H9 (cell line): ENCODE measurements at places on chromosomes 7 and 10.
A peak's percentile ranks its signal among the peaks of the same experiment; 100 is the strongest.

DNA sequence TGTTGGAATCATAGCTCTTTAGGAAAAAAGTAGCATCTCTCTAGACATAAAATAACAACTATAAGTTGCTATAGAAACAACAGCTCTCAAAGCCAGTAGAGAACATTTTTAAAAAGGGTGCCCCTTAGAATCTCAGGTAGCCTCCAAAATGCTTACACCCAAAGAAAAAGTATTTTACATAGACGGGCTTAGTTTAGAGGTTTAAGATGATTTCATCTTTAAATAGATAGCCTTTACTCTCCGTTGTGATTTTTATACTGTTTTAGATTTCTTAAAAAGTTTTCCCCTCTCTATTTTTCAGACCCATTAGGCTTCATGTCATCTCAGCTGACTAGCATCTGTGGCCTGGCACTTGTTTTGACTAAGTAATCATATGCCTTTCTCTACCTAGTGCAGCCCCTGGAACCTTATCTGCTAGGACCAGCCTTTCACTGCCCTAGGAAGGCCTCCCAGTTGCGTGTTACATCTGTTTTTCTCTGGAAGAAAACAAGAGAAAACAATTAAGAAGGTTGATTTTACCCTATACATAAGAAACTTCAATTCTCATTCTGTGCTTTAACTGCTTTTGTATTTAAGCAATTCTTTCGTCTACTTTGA is 6.9 kb upstream of the BPGM start:
- no peaks in the 10 kb centered on the region for H3K4me1 ChIP-seq
- H3K36me3 ChIP-seq: no peaks in the 10 kb centered on the region
- no peak overlapping the region for H3K4me3 ChIP-seq
- H3K27me3 ChIP-seq: no peaks in the 10 kb centered on the region

DNA sequence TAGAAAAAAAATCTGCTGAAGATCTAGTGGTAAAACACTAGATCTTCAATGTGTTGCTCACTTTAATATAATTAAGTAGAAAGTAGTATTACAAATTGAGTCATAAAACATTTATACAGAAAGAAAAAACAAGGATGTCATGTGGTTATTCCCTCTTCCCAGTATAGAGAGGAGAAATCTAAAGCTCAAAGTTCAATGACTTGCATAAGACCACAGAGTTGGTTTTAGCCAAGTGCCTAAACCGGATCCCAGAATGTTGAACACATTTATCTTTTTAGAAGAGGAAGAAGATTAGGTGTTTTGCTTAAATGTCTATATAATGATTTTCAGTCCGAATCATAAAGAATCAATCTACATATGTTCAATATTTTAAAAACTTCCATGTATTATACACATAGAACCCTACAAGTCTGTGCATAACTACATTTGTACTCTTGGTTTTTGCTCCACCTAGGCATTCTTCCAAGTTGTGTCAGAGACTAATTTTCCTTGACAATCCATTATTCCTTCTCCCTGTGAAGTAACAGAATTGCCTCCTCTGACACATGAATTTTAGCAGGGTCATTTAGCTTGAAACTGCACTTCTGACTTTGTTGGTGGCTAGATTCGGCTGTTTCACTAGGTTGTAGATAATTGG is 389.2 kb downstream of the MAGI2 start:
- no peak for DNase-seq
- no peaks in the 10 kb centered on the region for H3K4me1 ChIP-seq
- H3K4me3 ChIP-seq: no peak overlapping the region
- no peaks in the 10 kb centered on the region for H3K27me3 ChIP-seq

GRCh38 chr10:28788762-28789161 is 111.4 kb downstream of the BAMBI start:
- no peaks in the 10 kb centered on the region for H3K36me3 ChIP-seq
- no peaks in the 10 kb centered on the region; the same call in 1 of the 2 replicates for H3K4me1 ChIP-seq
- no peaks in the 10 kb centered on the region for H3K27me3 ChIP-seq
- no peak for DNase-seq
- no peak overlapping the region for H3K4me3 ChIP-seq
- H3K27ac ChIP-seq: no peak overlapping the region

GRCh38 chr10:132878730-132879407 is 63.5 kb downstream of the CFAP46 start:
- no peaks in the 10 kb centered on the region; the same call in 1 of the 2 replicates for H3K4me1 ChIP-seq
- peak; percentile 24 for DNase-seq
- no peak overlapping the region for H3K4me3 ChIP-seq
- H3K36me3 ChIP-seq: peaks cover 8% of the 10 kb centered on the region
- no peaks in the 10 kb centered on the region for H3K27me3 ChIP-seq

DNA sequence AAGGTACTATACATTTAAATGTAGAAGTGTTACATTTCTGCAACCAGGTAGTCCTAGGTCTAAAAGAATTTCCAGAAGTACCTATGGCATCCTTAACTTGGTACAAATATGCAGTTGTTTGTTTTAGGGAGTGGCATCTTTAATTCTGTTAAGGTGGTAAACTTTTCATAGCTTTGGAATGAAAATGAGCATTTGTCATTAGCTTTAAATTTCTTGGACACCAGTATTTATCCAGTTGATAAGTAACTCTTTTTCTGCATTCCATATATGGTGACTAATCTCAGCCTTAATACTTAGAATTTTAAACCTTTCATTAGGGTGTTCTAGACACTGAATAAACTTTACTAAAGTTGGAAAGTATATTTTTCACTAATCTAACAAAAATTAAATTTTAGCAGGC is 10.8 kb downstream of the SLF2 start:
- no peak for DNase-seq
- no peaks in the 10 kb centered on the region for H3K4me1 ChIP-seq
- no peak overlapping the region for H3K4me3 ChIP-seq
- no peak overlapping the region for H3K27ac ChIP-seq
- H3K27me3 ChIP-seq: no peaks in the 10 kb centered on the region
- H3K36me3 ChIP-seq: peaks cover 46% of the 10 kb centered on the region

DNA sequence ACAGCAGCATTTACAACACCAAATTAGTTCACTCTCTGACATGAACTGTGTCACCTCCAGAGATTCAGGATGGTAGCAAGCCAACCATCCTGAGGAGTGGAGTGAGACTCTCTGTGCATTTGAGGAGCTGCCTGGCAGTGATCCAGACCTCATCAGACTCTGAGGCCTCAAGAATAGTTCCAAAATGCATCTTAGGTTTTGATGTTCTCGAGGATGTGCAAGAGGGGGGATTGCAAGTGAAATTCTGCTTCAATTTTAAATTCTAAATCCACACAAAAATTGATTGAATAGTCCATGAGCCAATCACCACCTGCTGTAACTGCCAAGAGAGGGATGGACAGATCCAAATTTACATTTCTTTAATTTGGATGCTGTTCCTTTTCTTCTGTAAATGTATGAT is 49.7 kb downstream of the SLK start:
- H3K4me1 ChIP-seq: no peaks in the 10 kb centered on the region
- H3K27ac ChIP-seq: no peak overlapping the region
- no peak overlapping the region for H3K4me3 ChIP-seq
- DNase-seq: no peak
- H3K27me3 ChIP-seq: no peaks in the 10 kb centered on the region

- no peaks in the 10 kb centered on the region for H3K4me1 ChIP-seq
- H3K36me3 ChIP-seq: peaks cover 3% of the 10 kb centered on the region; the same call in 1 of the 3 replicates
- no peak overlapping the region for H3K27ac ChIP-seq
- no peaks in the 10 kb centered on the region for H3K27me3 ChIP-seq
- no peak overlapping the region for H3K4me3 ChIP-seq
Measured at GRCh38 chr10:18699849-18700840, 40.9 kb downstream of the ARL5B start.

- DNase-seq: no peak
- H3K27me3 ChIP-seq: no peaks in the 10 kb centered on the region
- no peak overlapping the region for H3K4me3 ChIP-seq
- peaks cover 15% of the 10 kb centered on the region for H3K36me3 ChIP-seq
- no peak overlapping the region for H3K27ac ChIP-seq
Measured at GRCh38 chr7:66331883-66332282, 126.7 kb downstream of the TPST1 start.

DNA sequence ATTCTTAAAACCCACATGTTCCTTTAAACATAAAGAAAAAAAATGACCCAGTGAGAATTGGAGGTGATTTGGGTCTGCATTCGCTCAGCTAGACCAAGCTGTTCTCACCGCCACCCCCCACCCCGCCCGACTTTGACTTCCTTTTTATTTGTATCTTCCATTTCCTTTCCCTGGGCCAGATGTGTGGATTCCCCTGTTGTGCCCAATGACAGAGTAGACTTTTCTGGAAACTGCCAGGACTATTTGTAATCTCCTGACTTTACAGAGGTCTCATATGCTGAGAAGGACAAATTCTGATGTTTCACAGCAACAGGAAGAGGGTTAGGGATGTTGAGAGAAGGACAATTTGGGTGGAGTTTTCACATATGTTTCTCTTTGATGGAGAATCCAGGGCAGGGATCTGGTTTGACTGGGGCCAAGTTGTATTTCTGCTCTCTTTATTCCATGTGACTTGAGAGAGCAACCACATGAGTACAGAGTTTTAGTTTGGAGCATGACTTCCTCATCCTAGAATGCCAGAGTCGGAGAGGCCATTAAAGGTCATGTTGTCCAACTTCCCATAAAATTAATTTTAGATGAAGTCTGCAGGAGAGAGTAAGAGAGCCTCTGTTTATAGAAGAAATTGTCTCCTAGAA is 1023.2 kb downstream of the LRMDA start:
- no peak overlapping the region for H3K4me3 ChIP-seq
- H3K36me3 ChIP-seq: no peaks in the 10 kb centered on the region
- H3K27ac ChIP-seq: no peak overlapping the region
- no peaks in the 10 kb centered on the region for H3K27me3 ChIP-seq
- DNase-seq: no peak

GRCh38 chr10:24568042-24568441 is 155.6 kb downstream of the ARHGAP21 start:
- H3K4me3 ChIP-seq: no peak overlapping the region
- no peaks in the 10 kb centered on the region for H3K27me3 ChIP-seq
- DNase-seq: no peak

- H3K4me1 ChIP-seq: peaks cover 4% of the 10 kb centered on the region; the same call in 1 of the 2 replicates
- H3K4me3 ChIP-seq: no peak overlapping the region
- DNase-seq: no peak
- no peaks in the 10 kb centered on the region for H3K27me3 ChIP-seq
Measured at GRCh38 chr7:11274074-11274473, 300.4 kb downstream of the PHF14 start.

- no peak for DNase-seq
- H3K4me1 ChIP-seq: no peaks in the 10 kb centered on the region
- H3K36me3 ChIP-seq: peaks cover 5% of the 10 kb centered on the region
- no peak overlapping the region for H3K27ac ChIP-seq
- no peak overlapping the region for H3K4me3 ChIP-seq
Measured at GRCh38 chr10:96651998-96652431, 65.2 kb upstream of the TM9SF3 start.

- H3K4me3 ChIP-seq: no peak overlapping the region
- no peaks in the 10 kb centered on the region for H3K36me3 ChIP-seq
- H3K27ac ChIP-seq: no peak overlapping the region
- DNase-seq: no peak
Measured at GRCh38 chr7:79529214-79529880, 75.9 kb upstream of the MAGI2 start.

DNA sequence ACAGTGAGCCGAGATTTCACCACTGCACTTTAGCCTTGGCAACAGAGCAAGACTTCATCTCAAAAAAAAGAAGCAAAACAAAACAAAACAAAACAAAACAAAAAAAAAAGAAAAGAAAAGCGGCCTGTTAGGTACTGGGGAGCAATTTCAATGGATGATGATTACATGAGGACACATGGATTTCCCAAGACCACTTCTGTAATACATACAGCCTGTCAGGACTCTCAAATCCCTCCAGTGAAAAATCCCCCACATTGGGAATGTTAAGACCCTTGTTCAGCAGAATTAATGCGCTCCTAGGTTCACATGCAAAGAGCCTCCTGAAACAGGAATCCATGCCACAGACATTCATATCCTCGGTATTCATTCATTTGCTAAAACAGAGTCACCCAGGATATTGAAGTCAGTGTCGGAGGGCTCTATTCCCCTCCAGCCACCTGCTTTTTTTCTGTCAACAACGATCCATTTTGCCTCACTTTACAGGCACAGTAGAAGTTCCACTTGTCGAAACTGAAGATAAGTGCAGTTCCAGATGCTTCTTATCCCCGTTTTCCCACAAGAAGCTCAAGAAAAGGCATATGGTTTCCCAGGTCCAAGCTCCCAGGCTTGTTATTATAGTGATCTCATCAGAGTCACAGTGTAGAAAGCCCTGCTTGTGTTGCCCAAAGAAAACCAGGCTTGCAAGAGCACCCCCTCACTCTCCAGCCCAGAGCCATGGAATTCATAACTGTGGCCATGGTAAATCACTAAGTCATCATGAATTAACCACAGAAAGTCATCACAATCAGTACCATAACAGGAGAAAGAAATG is 20.2 kb downstream of the SLC16A12 start:
- H3K4me3 ChIP-seq: no peak overlapping the region
- DNase-seq: no peak
- no peak overlapping the region for H3K27ac ChIP-seq
- no peaks in the 10 kb centered on the region for H3K36me3 ChIP-seq
- no peaks in the 10 kb centered on the region; the same call in 1 of the 2 replicates for H3K4me1 ChIP-seq

- DNase-seq: no peak
- no peaks in the 10 kb centered on the region for H3K36me3 ChIP-seq
- H3K4me1 ChIP-seq: peaks cover 2% of the 10 kb centered on the region; the same call in 1 of the 2 replicates
Measured at GRCh38 chr7:151624246-151624928, 104.7 kb upstream of the RHEB start.
